ENCODE measurements at places on chromosomes 5 and 9.

GRCh38 chr9:122126331-122127261 is 33.0 kb downstream of the NDUFA8 start:
- no peak for DNase-seq

DNA sequence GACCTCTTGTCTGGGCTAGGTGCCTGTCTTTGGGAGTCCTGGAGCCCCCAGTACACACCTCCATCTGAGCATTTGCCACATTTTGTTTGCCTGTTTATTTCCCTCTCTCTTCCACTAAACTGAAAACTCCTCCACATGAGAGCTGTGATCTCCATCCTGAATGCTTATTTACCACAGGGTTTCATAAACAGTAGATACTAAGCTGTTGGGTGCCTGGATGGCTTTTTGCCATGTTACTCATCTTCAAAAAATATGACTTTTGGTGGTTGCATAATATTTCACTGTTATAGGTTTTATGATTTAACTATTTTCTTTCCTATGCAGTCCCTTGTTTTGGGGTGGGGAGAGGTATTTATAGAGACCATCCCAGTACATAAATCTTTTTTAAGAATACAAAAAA is 99.6 kb downstream of the APBA1 start:
- no peak for DNase-seq

DNA sequence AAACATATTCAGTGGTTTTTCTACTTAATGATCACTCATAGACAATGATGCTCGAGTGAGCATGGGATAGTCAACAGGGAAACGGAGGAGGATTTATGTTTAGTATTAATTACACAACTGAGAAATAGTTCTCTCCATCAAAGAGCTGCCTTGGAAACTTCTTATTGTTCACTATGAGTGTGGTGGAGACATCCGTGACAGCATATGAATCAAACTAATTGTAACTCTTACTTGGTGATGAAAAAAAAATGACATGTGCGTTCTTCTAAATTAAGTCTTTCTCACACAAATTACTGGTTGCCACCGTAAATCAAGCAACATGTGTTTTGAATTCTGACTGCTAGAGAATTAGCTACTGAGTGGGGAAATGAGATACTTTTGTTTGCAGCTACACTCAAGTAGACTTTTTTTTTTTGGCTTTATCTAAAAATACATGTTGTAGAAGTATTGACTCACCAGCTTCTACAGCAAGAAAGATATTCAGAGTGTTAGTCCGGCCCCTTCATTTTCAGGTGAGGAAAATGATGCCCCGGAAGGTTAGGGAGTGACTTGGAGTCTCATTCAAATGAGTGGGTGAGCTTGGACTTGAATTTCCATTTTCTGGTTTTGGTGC is 179.4 kb downstream of the CFAP90 start:
- no peak for DNase-seq

- DNase-seq, result no peak
Observed at GRCh38 chr5:7755958-7756357, 95.0 kb downstream of the CFAP90 start.

GRCh38 chr5:756171-756570 is 28.4 kb downstream of the ZDHHC11B start:
- no peak for DNase-seq

- no peak for DNase-seq
Observed at GRCh38 chr9:35335164-35335563, 154.7 kb upstream of the RUSC2 start.

- no peak for DNase-seq
Observed at GRCh38 chr9:126432659-126433058, 106.0 kb downstream of the MVB12B start.

GRCh38 chr5:2511126-2511525 is 240.4 kb downstream of the IRX2 start:
- no peak for DNase-seq

All from CD4-positive, alpha-beta T cell treated with Interferon alpha-2 for 1 hour (primary cell).